ENCODE measurements at places on chromosomes 6 and 20.

DNA sequence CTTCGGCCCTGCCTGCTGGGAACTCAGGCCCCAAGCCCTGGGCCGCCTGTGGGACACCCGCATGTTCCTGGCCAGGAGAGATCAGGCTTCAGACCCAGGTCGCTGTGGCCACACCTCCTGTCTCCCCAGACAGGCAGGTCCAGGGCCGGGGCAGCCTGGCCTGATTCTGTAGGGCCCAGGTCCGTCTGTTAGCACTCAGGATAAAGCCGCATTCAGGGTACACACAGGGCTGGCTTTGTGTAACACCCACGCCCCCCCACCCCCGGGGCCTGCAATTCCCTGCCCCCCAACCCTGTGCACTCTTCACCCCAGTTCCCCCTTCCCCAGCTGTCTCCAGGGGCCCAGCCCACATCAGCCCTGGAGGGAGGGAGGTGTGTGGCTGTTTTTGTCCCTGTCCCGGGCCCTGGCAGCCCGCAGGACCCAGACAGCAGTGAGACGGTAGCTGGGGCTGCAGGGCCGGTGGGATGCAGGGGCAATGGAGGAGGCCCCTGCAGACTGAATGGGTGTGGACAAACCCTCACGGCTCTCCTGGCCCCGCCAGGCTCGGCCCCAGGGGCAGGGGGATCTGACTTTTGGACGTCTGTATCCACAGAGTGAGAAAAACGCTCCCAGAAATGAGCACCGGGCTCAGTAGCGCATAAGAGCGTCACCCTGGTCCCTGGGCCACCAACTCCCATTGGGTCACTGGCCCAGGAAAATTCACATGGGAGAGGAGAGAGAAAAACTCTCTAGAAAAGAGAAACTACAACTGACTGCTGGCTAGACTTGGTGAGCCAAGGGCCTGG is 42.4 kb upstream of the ZBP1 start:
- peak; percentile 21 for DNase-seq

GRCh38 chr20:33704197-33704924 is 15.7 kb downstream of the PXMP4 start:
- no peak for DNase-seq

GRCh38 chr20:24376311-24377099 is 92.9 kb upstream of the SYNDIG1 start:
- DNase-seq = no peak

- DNase-seq = no peak
These were observed 114.9 kb upstream of the PTPRT start for GRCh38 chr20:43304598-43304997.

DNA sequence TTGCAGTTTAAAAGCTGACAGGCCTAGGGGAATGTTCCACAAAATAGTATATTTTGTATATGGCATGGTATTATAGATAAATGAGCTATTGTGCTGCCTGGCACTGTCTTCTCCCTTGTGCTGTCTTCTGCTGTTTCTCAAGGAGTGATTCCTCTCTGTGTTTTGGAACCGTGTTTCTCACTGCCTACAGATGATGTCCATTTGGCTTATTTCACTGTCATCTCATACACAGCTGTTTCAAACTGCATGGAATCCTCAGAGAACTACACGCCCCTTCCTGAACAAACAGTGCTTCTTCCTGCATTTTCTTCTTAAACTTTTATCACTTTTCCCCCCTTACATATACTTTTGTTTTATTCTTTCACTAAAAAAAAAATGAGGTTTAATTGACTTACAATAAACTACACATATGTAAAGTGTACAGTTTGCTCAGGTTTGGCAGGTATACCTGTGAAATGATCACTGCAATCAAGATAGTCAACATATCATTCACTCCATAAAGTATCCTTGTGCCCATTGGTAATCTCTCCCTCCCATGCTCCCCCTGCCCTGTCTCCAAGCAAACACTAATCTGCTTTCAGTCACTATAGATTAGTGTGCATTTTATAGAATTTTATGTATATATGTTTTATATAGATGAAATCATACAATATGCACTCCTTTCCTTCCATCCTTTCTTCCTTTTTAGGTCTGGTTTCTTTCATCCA is 43.0 kb downstream of the CBFA2T2 start:
- DNase-seq = no peak

- DNase-seq = no peak
These were observed 246.2 kb downstream of the HACE1 start for GRCh38 chr6:104613416-104614001.

DNA sequence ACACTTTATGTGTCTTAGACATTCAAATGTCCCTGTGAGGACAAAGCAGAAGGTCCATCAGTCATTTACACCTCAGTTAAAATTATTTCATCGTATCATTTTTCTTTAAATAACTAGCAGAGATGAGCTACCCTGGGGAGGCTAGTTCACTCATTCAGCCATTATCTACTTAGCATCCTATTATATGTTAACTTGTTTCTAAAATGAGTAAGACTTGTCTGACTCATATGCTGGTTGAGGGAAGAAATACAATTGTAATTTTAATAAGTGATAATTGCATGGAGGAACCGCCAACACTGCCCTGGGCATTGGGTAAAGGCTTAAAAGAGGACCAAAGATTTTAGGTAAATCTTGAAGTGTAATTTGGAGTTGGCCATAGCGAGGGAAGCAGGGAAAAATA is 12.4 kb upstream of the PTPRK start:
- DNase-seq = no peak

GRCh38 chr6:13971303-13971702 is 46.6 kb downstream of the RNF182 start:
- DNase-seq = no peak

GRCh38 chr6:96330884-96331283 is 190.7 kb upstream of the UFL1 start:
- no peak for DNase-seq

- DNase-seq = no peak
These were observed 88.8 kb downstream of the RIPOR3 start for GRCh38 chr20:50602432-50603088.

- no peak for DNase-seq
These were observed 23.3 kb downstream of the LRRN4 start for GRCh38 chr20:6030453-6031080.

- no peak for DNase-seq
These were observed 2.6 kb upstream of the RSPH3 start for GRCh38 chr6:159002432-159003155.

- DNase-seq = no peak
These were observed 6.8 kb downstream of the GTSF1L start for GRCh38 chr20:43720007-43720406.

DNA sequence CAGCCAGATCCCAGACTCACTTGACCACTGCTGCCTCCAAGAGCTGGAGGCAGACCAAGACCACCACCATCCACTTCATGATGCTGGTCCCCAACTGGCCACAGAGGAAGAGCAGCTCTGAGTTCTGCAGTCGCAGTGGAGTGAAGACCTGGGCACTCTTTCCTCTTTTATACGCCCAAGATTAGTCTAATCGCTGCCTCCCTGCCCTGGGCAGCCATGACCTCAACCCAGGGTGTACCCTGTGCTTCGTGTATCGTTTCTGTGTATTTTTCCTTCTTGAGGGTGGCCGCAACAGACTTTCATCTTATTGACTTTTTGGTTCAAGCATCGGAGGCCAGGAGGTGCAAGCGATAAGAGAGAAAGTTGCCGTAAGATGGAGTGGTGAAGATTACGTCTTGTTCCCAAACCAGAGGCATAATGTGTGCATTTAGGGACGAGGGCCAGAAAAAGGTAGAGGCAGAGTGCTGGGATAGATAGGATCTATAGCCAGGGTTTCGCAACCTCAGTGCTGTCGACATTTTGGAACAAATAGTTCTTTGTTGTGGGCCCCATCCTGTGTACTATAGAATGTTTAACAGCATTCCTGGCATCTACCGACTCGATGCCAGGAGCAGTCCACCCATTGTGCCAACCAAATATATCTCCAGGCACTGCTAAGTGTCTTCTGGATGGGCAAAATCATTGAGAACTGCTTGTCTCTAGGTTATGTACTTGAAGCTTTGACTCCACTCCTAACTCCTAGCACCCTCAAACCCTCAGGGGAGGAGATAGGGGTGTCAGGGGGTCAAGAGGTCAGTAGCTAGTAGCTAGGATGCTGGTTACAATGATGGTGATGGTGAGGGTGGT is at the start of gene PGC:
Gene PGC, minus strand, starts transcription at position 142 of the 846 bp plus-strand sequence. Its CDS starts 63 bp downstream, at position 79.
- DNase-seq = no peak

DNA sequence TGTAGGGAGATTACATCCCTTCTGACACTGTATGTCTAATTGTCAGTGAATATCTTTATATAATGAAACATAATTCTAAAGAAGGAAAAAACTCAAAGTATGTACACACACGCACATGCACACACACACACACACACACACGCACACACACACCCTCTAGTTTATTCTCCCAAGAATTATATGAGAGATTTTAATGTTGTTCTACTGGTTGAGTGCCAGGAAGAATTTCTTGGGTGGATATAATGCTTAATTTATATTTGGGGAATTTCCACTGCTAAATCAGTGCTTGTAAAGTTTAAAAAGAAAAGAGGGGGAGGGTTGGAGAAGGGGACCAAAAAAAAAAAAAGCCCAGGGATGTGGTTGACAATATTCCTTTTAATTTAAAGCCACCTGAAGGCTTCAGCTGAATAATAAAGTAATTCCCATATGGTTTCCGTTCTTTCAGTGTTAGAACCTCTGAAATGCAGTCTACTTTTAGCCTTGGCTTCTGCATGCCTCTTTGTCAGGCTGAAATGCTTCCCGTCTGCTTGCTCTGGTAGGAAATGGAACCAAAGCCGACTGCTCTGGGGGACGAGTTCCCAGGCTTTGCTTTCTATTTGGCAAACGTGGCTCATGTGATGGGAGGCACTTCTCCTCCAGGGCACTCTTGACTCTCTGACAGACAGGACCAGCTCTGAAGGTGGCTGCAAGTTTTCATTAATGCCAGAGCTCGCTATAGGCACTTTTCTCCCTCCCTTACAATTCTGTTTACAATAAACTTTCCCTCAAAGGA is 225.4 kb downstream of the PRL start:
- no peak for DNase-seq

- DNase-seq = no peak
These were observed 459.6 kb downstream of the FRK start for GRCh38 chr6:115601064-115601463.

- DNase-seq = no peak
These were observed 301.0 kb upstream of the SLC35B3 start for GRCh38 chr6:8736156-8736895.

- no peak for DNase-seq
These were observed 3.0 kb downstream of the LAMA4 start for GRCh38 chr6:112251171-112251875.

DNA sequence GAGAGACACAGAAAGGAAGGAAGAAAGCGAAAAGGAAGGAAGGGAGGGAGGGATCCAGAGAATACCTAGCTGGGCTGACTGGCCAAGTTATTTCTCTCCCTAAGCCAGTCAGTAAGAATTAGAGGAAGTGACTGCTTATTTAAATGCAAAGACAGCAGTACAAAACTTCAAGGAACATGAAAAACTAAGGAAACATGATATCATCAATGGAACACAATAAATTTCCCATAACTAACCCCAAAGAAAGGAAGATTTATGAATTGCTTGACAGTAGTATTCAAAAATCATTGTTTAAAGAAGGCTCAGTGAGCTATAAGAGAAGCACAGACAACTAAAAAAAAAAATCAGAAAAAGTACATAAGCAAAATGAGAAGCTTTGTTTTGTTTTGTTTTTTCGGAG is 252.3 kb upstream of the SASH1 start:
- no peak for DNase-seq

GRCh38 chr20:32457479-32457986 is 99.4 kb downstream of the ASXL1 start:
- peak; percentile 75 for DNase-seq

DNA sequence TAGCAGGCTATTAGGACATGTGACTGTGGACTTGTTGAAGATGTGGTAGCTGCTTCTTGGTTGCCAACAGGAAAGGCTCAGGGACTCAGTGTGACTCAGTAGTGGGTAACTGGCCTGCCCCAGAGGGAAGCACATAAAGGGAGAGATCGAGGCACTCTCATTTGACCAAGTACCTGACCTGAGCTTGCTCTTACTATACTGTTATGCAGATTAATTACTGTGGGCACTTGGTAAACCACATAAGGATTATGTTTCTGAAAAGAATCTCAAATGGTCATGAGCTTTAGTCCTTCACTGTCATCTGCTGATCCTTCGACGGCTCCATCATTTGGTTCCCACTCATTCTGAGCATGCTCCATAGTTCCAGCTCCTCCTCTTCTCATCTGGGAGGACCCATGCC is 48.2 kb upstream of the RPL7L1 start:
- DNase-seq = no peak

DNA sequence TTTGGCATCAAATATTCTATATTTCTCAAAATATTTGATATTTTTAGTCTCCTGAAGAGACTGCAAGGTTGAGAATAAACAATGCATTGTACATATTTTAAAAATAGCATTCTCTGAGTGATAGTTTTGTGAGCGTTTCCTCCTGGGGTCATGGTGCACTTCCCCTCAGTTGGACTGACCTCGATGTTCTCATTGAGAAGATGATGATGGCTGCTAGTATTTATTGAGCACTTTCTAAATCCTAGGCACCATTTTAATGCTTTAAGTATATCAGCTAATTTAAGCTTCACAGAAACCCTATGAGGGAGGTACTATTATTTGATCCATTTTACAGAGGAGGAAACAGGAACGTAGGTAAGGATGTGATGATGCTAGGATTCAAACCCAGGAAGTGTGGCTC is 18.2 kb downstream of the DSE start:
- DNase-seq = no peak

DNA sequence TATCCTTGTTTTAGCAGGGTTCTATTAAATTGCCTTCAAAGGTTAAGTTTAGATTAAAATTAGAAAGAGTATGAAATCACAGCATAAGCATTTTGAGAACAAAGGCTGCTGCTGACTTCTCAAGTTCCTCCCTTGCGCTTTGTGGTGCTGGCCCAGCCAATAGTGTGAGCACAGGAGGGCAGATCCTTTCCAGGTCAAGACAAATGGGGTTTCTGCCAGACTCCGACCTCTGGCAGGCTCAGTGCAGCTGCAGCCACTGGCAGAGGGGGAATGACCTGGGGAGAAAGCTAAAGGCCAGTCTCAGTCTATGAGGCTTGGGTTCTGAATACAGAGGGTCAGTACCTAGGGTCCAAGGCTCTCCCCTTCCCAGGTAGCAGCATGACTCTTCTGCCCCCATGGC is 27.0 kb downstream of the CLIC5 start:
- no peak for DNase-seq

DNA sequence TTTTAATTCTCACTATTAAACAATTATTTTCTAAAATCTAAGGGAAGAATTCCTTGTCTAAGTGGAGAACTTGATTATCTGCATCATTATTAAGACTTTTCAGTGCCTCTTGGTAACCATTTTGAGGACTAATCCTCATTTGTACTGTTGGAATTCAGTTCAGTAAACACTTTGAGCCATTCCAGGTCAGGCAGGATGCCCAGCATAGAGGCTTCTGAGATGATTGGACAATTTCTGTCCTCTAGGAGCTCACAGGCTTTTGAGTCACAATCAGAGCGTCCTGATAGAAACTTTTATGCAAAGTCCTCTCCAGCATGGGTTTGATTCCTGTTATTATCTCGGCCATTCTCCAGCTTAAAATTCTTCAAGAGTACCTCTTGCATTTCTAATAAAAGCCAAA is 1304.6 kb downstream of the EPHA7 start:
- no peak for DNase-seq

GRCh38 chr6:133062077-133062476 is 179.1 kb upstream of the EYA4 start:
- DNase-seq = no peak

Measured in GM12892 (cell line).